ENCODE measurements at places on chromosomes 11 and 22.

DNA sequence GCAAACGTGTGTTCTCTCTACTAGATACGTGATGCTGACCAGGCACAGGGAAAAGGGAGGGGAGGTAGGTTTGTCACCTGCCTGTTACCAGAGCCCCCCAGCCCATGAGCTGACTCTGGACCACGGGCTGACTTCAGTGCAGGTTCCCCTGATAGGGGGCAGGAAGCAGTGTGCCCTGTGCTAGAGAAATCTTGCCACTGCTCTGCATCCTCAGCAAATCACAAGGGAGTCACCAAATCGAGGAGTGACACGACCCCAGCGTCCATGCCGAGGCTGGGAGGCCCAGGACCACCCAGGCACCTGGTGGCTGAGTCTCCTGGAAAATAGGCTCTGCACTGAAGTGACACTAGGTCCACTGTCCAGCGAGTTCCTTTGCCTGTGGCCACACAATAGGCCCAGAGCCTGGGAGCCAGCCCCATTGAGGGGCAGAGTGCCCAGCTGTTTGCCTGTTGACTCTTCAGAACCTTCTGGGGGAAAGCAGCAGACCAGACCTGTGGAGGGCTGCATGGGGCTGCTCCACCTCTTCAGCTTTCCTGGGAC is 99.3 kb downstream of the CTTN start:
- no peak for DNase-seq

- no peak for DNase-seq
Measured at GRCh38 chr11:102436561-102436960, 16.0 kb downstream of the TMEM123 start.

GRCh38 chr11:33021501-33021900 is 5.8 kb downstream of the DEPDC7 start:
- DNase-seq = no peak

GRCh38 chr11:134557571-134558257 is 145.7 kb upstream of the B3GAT1 start:
- no peak for DNase-seq

DNA sequence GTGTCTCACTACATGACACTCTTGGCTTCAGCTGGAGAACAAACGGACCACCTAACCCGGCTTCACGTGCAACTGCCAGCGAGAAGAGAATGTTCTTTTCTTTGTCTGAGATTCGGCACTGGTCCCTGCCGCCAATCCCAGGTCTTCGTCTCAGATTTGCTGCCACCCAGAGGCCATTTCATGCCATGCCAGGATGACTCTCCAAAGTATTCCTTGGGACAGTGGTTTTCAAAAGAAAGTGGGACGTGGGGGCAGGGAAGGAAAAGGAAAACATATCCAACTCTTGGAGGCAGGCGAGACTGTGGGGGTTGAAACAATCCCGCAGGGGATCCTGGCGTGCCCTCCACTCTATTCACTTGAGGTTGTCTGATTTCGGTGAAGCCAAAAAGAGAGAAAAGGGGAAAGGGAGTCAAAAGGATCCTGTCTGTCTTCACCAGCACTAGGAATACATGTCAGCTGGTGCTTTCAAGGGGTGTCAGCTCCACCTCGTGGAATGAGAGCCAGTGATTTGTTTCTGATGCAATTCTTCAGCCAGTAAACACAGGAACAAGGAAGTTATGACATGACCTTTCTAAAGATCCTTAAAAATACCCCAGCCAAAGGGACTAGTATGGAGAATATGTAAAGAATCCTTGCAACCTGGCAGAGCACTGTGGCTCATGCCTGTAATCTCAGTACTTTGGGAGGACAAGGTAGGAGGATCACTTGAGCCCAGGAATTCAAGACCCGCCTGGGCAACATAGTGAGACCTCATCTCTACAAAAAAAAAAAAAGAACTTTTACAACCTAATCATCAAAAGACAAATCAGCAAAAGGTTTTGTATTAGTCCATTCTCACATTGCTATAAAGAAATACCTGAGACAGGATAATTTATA is 41.0 kb upstream of the APLNR start:
- peak; percentile 16 for DNase-seq

DNA sequence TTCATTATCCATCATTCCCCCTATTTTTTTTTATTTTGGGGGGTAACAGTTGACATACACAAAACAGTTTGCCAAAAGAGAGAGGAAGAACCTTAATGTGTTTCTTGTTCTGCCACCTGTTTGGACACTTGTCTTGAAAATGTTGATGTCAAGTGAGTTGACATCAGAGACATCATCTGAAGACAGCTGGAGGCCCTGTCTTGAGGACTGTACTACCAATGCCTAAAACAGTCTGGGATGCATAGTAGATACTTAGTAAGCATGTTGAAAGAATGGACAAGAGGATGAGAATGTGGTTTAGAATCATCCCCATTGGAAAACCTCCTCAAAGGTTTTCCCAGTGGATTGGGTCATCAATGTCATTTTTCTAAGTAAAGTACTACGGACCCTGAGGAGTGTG is 2.4 kb upstream of the ARHGEF12 start:
- DNase-seq = no peak

DNA sequence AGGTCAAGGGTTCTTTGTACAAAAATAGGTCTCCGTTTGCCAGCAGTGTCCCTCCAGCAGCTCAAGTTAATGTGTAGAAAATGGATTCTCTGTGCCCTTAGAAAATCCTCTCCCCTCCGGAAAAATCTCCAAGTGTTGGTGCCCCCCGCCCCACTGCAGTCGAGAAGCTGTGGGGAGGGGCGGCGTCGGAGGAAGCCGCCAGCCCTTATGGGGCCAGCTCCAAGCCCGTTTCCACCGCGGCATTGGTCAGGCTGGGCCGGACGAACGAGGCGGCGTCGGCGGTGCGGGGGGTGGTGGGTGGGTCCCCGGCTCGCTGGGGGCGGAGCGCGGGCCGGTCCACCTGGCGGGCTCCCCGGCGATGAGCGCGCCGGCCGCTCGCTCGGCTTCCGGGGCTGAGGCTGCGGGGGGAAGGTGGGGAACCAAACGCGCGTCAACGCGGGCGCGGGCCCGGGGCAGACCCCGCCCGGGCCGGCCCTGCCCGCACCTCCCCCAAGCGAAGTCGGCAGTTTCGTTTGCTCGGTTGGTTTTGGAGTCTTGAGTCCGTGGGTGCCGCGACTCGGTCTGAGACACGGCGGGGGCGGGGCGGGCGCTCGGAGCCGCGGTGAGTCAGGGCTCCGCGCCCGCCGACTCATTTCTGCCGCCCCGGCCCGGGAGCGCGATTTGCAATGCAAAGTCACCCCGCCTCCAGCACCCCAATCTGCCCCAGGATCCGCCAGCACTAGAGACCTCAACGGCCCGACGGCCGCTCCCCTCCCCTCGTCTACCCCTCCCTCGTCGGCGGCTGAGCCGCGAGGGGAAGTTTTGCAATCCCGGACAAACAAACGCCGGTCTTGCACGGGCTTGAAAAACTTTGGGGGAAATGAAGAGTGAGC is 1.4 kb downstream of the ASCL2 start:
- peak; percentile 66 for DNase-seq

GRCh38 chr22:40922484-40923303 is 28.5 kb upstream of the RBX1 start:
- peak; percentile 0 for DNase-seq

DNA sequence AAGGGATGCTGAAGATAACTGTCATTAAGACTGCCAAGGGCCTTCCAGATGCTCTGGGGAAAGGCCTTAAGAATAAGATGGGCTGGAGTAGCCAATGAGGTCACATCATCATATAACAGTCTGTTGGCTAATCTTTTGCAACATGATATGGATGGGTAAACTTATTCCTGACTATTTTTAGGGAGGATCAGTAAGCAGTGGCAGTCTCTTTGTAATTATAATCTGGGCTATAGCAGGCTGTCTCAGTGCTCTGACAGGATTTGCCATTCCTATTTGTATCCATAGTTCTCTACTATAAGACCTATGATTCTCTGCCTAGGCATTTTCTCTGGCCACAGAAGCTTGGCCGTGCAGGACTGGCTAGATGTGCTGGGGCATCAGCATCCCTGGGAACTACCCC is 16.1 kb upstream of the CALCB start:
- DNase-seq = no peak

DNA sequence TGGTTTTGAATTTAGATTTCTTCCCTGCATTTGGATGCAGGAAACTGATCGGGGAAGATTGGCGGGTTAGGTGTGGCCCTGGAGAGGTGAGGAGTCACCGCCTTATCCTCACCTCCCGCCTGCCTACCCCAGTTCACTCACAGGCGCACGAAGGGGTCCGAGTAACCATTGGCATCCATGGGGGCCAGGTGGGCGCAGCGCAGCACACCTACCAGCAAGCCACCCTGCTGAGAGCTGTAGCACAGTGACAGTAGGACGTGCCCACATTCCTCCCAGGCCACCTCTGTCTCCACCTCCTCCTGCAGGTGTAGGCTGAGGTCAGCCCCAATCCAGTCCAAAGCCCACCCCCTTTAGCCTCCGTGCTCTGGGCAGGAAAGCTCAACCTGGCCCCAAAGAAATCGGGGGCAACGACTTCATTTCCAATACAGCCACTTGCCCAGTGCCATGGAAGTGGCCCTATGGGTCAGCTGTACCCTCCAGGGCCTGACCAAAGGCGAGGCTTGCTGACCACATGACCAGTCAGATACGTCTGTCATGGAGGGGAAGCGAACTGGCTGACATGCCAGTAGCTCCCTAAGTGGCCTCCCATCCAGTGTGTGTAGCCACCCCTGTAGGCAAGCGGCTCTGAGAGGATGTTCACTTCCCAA is 6.7 kb downstream of the NDUFV1 start:
- DNase-seq = no peak

DNA sequence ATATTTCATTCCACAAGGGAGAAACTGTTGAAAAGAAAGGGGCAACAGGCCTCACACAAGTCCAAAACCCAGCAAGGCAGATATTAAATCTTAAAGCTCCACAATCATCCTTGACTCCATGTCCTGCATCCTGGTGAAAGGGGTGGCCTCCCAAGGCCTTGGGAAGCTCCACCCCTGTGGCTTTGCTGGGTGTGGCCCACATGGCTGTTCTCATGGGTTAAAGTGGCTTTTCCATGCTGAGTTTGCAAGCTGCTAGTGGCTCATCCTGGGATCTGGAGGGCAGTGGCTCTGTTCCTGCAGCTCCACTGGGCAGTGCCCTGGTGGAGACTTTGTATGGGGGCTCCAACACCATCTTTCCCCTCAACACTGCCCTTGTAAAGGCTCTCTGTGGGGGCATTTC is 106.4 kb downstream of the CTNND1 start:
- no peak for DNase-seq

GRCh38 chr22:44638971-44639760 is 62.8 kb upstream of the PRR5 start:
- no peak for DNase-seq
